Thymus (tissue), 14 donors: ENCODE measurements at places on chromosomes 6 and 20. TPM values are rescaled to one million over a fixed set of nuclear protein-coding genes. Genes with fewer than 3 reads are reported as not detected.

Gene CLPSL2
- 0.09 TPM for polyA plus RNA-seq

Gene MEP1A
- polyA plus RNA-seq: 0.71 TPM

Gene SRMS
- 0.05 TPM for polyA plus RNA-seq

Gene MICA
- polyA plus RNA-seq: 9.4 TPM

Gene LAMA4
- 3.0 TPM for polyA plus RNA-seq

Gene PTPRT
- polyA plus RNA-seq: 2.4 TPM

Gene BPI
- 0.57 TPM for polyA plus RNA-seq

Gene GGTLC1
- polyA plus RNA-seq: not detected
